ENCODE measurements at places on chromosomes 4 and X.

- no peak for DNase-seq
Measured at GRCh38 chr4:172892300-172892699, 276.3 kb upstream of the GALNT7 start.

DNA sequence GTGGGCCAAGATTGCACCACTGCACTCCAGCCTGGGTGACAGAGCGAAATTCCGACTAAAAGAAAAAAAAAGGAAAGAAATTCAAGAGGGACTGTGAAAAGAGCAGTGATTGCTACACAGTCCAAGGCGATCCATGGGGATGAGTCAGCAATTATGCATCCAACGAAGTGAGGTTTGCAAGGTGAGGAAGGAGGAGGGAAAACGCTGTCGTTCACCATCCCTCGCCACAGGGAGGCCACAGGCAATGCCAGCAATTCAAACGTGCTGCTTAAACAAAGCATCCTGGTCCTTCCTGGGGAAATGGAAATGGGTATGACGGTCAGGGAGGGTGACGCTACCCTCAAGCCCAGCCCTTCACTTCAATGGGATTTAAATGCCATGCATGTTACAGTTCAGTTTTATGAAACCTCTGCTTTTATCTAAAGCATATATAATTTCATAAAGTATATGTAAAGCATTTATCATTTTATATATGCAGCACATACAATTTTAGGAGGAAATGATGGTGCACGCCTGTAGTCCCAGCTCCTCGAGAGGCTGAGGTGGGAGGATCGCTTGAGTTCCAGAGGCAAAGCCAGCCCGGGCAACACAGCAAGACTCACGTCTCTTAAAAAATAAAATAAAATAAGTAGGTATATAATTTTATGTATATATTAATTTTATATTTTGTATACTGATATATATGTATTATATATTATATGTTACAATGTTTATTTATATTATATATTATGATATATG lies 108.7 kb downstream of the DHRSX start:
- DNase-seq, result no peak

- no peak for DNase-seq
Measured at GRCh38 chrX:133654811-133655210, 239.5 kb upstream of the GPC4 start.

DNA sequence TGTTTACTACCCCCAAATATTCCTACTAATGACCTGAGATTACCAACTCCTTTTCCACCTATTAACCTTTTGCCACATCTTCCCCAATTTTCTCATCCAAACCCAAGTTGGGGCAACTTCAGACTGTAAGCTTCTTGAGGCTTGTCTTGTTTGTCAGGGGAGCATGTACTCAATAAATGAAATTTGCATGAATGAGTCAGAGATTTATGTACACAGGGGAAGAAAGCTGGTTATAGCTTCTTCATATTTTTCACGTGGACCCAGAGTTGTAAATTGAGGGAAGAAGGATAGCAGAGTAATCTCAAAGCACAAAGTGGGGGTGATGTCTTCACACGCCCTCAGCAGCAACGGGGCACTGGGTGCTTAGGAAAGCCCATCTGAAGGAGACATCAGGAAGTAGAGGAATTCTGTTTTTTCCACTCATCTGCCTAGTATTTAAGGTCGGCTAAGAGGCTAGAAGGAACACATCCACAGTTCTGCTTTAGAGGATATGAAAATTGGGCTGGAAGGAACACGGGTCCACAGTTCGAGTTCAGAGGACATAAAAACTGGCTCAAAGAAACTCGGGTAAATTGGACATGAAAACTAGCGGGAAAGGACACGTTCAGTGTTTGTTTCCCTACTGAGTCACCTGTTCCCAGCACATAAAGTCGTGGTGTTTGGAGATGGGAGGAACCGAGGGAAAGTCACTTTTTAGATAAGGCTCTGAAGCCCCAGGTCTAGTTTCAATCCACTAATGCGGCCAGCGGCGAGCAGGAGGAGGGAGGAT lies 696 bp upstream of the CA5B start:
- no peak for DNase-seq

GRCh38 chr4:2822461-2823300 lies 21.0 kb upstream of the ADD1 start:
- no peak for DNase-seq

DNA sequence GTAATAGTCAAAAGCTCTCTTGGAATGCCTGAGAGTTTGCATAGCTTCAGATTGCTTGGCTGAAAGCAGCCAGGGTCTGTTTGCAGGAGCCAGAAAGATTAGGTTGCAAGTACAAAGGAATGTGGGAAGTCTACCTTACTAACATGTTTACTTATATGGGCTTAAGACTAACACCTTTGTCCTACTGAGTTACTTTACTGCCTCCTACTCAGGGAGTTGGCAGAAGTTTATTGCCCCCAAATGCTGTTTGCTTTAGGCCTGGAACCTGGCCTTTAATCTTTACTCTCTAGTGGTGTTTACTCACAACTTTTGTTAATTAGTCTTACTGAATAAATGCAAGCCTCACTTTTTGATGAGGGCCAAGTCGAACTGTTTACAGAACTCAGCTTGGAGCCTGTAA lies 219.4 kb upstream of the ZC4H2 start:
- no peak for DNase-seq

GRCh38 chr4:129490516-129490915 lies 394.6 kb downstream of the C4orf33 start:
- no peak for DNase-seq

- no peak for DNase-seq
Measured at GRCh38 chr4:2939383-2940243, 23.6 kb downstream of the NOP14 start.

DNA sequence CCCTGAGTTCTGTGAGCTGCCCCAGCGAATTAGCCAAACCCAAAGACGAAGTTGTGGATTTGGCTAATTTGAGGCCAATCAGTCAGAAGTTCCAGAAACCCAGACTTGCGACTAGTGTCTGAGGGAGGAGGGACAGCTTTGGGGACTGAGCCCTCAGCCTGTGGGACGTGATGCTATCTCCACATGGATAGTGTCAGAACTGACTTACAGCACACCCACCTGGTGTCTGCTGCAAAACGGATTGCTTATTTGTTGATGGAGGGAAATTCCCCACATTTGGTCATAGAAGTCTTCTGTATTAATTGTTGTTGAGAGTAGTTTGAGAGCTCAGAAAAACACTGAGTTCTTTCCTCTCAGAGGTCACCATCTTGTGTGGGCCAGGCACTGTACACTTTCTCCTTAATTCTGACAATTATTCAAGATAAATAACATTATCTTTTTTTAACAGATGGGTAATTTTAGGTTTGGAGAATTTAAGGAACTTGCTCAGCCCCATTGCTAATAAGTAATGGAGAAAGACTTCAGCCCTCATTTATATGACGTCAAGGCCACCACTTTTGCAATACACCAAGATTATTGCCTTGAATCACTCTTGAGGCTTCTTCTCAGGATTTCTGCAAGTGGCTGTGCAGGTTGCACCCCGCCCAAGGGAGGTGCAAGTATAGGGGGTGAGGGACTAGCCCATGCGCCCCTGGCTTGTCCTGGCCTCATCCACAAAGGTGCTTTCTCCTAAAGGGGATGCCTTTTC lies 16.7 kb downstream of the CLRN2 start:
- DNase-seq, result no peak

All from activated CD8-positive, alpha-beta memory T cell treated with anti-CD3 and anti-CD28 coated beads for 4 hours (primary cell).